Suppressor macrophage treated with lipopolysaccharide for 1 hour (primary cell): ENCODE measurements at places on chromosomes 6 and 20.

DNA sequence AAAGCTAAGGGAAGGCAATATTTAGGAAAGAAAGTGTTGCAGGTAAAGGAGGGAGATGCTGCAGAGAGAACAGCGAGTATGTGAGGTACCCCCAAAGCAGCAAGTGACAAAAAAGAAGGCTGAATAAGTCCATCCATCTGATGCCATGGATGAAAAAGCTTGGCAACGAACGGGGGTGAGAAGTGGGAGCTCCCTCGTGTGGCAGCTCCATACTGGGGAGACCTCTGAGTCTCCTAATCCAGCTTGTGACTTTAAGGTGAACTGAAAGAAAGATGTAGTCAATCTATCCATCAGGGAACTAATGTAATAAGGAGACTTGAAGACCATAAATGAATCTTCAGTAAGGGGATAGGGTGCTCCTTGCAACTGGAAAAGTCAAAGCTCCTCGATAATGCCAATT, 156.6 kb downstream of the OTOR start:
- no peak for DNase-seq

DNA sequence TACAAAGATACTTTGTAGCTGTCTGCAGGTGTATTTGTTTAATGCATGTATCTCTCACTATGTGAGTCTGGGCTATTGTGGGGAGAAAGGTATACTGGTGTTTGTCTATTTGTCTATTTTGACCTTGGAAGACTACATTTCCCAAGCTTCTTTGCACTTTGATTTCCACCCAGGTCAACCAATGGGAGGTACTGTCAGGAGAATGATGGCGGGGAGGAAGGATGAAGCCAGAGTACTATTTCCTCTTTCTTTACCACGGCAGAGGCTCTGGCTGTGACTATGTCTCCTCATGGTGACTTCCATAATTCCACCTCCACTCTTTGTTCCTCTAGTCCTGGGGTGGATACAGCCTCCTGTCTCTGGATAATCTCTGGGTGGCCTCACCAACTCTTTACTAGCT, 23.1 kb downstream of the LBP start:
- peak; percentile 63 for DNase-seq

DNA sequence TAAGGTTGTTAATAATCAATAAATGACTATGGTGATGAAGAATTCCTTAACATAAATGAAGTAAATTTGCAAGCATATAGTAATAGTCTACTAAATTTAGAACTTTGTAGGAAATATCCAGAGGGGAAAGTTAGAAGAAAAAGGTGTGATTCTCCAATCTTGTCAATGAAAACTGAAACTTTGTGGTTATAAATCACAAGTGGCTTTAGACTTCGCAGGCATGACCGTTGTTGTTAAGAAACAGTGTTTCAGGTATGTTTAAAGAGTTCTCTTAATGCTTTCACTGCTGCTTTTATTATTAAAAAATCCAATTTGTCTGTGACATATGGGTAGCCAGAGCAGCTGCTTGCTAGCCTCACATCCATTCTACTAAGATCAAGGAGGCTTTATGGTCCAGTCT, 475.6 kb upstream of the ADGRB3 start:
- DNase-seq = no peak

- DNase-seq = no peak
Measured at GRCh38 chr6:120938876-120939472, 395.3 kb downstream of the TBC1D32 start.

- DNase-seq = no peak
Measured at GRCh38 chr20:25223179-25223661, 24.7 kb upstream of the PYGB start.

- no peak for DNase-seq
Measured at GRCh38 chr20:37574199-37574890, 46.7 kb upstream of the BLCAP start.
